CD4-positive, alpha-beta T cell treated with Interleukin-21 for 1 hour (primary cell): ENCODE measurements at places on chromosomes 16 and 17.

- no peak for DNase-seq
Observed at GRCh38 chr17:15929941-15930340, 15.0 kb upstream of the ADORA2B start.

- DNase-seq = no peak
Observed at GRCh38 chr17:6209829-6210228, 139.7 kb downstream of the WSCD1 start.

DNA sequence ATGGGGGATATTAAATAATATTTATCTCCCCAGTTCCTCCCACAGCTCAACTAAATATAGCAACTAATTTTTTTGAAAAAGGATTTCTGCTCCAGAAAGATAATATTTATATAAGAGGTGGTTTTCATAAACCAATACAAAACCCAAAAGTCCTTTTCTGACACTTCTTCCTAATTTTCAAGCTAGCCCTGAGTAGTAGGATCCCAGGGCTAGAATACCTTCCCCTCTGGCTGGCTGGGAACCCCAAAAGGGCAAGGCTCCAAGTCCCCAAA, 1.3 kb downstream of the ATP2A3 start:
- no peak for DNase-seq

DNA sequence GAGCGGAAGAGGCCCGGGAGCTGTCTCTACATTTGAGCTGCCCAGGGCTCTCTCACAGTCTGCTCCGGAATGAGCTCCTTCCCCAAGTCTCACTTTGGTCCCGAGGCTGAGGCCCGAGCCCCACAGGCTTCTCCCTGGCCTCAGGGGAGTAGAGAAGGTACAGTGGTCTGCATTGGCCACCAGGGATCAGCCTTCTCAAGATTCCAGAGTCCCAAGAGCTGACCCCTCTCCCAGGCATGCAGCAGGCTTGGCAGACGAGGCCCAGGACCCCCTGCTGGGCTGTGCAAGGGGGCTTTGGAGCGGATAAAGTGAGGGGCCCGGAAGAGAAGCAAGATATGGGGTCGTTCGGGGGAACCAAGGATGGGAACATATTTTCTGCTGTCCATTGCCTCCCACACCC, 3.1 kb downstream of the PRSS27 start:
- DNase-seq = no peak

DNA sequence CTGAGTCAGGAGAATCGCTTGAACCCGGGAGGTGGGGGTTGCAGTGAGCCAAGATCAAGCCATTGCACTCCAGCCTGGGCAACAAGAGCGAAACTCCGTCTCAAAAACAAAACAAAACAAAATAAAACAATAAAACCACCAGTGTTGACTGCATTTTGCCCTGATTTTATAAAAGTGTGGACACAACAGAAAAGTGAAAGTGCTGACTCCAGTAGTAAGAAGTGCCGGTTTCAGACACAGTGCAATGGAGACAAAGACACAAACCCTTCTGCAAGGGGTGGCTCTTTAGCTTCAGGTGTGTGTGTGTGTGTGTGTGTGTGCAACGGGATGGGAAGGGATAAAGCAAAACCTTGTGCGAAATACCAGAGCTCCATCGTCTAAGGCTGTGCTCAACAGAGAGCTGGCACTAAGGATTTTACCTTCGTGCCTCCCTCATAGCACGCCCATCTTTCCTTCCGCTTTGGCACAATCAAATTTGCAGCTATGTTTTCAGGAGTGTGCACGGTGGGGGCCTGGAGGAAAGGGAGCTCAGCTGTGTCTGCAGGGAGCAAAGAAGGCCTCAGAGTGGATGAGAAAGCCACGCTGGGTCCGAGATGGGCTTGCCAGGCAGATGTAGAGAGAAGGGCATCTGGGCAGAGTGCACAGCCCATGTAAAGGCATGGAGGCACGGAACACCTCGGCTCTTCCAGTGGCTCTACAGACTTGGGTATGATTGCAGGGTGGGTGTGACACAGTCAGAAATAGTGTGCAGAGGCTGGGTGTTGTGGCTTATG, 15.5 kb downstream of the MXRA7 start:
- no peak for DNase-seq

DNA sequence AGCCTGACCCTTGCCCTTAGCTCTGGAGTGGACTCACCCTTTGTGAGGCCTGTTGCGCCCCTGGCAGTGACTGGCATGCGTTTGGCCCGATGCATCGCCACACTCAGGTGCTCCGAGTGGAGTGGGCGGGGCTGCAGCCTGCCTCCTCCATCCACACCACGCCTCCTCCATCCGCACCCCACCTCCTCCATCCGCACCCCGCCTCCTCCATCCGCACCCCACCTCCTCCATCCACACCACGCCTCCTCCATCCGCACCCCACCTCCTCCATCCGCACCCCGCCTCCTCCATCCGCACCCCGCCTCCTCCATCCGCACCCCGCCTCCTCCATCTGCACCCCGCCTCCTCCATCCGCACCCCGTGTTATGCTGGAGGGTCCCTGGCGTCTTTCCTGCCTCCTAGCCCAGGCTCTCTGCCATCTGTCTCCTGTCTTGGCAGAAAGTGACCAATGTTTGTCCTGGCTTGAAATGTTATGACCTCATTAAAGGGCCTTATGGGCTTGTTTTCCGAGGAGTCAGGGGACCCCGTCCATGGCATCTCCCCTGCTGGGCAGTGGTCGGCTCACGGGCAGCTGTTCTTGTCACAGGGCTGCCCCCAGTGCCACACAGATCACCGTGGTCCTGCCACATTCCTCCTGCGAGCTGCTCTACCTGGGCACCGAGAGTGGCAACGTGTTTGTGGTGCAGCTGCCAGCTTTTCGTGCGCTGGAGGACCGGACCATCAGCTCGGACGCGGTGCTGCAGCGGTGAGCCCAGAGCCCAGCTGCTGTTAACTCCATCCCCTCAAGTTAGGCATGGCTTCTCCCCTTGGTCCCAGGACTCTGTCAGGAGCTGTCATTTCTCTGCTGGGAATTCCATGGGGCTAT, 28.7 kb upstream of the MYO15B start:
- DNase-seq = no peak

GRCh38 chr17:4725646-4726310, 5.5 kb upstream of the MED11 start:
- DNase-seq = no peak

DNA sequence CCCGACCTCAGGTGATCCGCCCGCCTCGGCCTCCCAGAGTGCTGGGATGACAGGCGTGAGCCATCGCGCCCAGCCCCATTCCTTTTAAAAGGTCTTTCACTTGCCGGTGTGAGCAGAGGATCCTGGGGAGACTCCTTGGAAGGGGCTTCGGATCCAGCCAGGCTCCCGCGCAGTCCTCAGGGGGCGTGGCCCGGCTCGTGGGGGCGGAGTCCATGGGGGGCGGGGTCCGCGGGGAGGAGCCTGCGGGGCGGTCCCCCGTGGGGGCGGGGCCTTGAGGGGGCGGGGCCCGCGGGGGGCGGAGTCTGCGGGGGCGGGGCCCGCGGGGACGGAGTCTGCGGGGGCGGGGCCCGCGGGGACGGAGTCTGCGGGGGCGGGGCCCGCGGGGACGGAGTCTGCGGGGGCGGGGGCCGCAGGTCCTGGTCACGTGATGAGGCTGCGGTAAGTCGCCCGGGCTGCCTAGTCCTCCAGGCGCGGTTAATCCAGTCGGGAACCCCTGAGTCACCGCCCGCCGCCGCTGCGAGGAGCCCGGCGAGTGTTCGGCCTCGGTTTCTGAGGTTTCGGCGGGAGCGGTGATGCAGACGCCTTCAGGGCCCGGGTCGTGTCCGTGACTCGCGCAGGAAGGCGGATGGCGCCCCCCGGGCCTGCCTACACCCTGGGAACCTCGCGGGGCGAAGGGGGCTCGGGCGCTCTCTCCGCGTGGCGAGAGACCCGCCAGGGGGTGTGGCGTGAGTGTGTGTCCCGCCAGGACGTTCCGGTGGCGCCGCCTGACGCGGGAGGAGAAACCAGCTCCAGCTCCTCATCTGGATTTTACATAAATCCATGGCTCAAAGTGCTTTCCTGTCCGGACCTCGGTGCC, 23.6 kb upstream of the ABR start:
- DNase-seq = peak; percentile 48

DNA sequence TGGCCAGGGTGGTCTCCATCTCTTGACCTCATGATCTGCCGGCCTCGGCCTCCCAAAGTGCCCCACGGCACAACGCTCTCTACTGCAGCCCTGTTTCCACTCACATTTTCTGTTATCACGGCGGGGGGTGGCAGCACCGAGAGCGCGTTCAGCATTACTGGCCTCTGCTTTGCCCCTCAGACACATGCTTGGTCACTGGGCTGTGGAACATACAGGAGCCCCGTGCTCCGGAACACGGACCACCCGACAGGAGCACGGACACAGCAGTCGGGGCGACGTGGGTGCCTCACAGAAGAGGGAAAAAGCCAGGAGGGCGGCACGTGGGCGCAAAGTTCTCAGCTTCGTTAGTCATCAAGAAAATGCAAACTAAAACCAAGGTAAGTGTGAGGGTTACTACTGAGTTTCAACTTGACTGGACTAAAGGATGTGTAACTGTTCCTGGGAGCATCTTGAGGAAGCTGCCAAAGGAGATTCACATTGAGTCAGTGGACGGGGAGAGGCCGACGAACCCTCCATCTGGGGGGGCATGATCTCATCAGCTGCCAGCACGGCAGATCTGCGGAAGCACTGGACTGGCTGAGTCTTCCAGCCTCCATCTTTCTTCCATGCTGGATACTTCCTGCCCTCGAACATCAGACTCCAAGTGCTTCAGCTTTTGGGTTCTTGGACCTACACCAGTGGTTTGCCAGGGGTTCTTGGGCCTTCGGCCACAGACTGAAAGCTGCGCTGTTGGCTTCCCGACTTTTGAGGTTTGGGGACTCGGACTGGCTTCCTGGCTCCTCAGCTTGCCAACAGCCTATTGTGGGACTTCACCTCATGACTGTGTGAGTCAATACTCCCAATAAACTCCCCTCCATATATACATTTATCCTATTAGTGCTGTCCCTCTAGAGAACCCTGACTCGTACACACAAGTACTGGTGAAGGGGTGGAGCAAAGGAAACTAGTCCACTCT, 106.8 kb downstream of the ZNF778 start:
- DNase-seq = no peak

GRCh38 chr17:36641331-36641876, 40.0 kb downstream of the MRM1 start:
- DNase-seq = no peak

GRCh38 chr16:47523342-47524006, 62.3 kb downstream of the PHKB start:
- DNase-seq = no peak

DNA sequence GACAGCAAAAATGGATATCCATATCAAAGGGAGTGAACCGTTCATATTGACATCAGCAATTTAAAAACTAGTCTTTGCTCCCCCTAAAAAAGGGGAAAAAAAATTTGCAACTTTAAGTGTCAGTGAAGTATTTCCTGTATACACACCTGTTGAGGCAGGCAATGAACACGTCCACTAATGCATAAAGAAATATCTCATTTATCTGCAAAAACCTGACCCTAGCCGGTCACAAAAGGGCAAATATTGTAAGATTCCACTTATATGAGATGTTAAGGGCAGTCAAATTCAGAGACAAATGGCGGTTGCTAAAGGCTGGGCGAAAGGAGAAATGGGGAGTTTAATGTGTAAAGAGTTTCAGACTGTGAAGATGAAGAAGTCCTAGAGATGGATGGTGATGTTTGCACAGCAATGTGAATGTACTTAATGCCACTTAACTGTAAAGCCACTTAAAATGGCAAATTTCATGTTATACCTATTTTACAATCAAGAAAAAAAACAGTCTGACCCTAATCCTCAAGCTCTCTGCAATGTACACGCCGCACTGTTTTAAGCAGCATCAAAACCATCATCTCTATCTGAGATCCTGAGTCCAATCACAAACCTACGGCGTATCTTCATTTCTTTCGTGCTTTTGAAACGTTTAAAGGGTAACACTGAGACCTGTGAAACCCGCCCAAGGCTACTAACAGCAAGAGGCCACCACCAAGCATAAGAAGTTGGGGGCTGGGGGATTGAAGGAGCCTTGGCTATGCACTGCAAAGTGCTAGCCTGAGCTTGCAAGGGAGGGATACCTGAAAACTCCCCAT, 1.1 kb downstream of the PARN start:
- DNase-seq = peak; percentile 11

GRCh38 chr17:1029196-1029921, 32.4 kb downstream of the TIMM22 start:
- no peak for DNase-seq

DNA sequence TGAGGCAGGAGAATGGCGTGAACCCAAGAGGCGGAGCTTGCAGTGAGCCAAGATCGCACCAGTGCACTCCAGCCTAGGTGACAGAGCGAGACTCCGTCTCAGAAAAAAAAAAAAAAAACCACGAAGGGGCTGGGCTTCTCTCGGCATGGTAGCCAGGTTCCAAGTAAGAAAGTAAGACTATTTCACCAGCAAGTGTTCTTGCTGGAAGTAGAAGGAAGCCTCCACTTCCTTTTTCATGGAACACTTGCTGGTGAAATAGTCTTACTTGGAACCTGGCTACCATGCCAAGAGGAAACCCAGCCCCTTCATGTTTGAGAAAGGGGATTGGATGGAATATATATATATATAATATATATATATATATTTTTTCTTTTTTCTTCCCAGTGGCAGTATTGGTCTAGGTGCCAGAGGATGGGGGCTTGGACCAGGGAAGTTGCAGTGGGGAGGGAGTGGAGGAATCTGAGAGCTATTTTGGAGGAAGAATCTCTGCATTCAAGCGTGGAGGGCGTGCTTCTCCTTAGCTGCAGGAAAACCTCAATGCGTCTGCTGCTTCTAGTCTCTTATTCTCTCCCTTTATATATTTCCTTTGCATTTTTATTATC, 7.2 kb upstream of the N4BP1 start:
- no peak for DNase-seq

DNA sequence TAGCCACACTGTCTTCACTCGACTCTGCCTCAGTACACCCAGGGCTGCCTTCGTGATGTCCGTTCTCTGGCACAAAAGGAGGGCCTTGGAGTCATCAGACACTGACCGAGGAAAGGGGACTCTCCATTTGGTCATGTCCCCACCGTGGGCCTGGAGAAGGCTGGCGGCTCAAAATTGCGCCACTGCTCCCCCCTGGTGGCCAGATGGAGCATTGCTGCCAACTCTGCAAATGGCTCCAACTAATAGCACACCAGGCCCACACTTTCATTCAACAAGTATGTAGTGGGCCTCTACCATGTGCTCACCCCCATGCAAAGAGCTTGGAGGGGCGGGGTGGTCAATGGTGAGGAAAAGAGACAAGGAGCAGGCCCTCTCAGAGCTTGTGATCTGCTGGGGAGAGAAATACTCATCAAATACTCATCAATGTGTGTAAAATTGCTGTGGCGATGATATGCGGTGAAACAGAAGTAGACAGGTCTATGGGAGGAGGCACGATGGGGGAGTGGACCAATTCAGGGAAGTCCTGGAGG, 5.2 kb upstream of the GRIN2C start:
- peak; percentile 77 for DNase-seq

GRCh38 chr16:73043828-73044467, 4.0 kb downstream of the ZFHX3 start:
- DNase-seq = no peak

- DNase-seq = no peak
Observed at GRCh38 chr16:81505011-81505661, 60.5 kb downstream of the CMIP start.

GRCh38 chr17:7023576-7024401, 939 bp downstream of the BCL6B start:
- peak; percentile 98 for DNase-seq

DNA sequence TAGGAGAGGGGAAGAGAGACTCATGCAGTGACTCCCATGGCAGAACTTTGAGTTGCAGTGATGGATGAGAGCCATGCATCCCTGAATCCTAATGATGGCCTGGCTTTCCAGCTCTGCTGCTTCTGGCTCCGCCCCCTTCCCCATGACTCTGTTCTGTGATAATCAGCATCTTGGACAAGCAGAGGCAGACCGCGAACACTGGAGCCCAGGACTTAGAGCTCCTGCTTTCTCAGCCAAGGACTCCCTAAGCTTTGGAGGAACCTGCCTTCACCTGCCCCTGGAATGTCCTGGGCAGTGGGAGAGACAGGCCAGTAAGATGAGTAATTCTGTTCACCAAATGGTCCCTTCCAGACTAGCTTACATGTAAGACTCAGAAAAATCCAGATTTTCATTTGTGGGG, 12.5 kb downstream of the CCDC92B start:
- no peak for DNase-seq
